Activated naive CD8-positive, alpha-beta T cell treated with anti-CD3 and anti-CD28 coated beads, Interleukin-2, amount 50 U/mL, for 24 hours (primary cell): ENCODE measurements at places on chromosomes 1 and 21.

DNA sequence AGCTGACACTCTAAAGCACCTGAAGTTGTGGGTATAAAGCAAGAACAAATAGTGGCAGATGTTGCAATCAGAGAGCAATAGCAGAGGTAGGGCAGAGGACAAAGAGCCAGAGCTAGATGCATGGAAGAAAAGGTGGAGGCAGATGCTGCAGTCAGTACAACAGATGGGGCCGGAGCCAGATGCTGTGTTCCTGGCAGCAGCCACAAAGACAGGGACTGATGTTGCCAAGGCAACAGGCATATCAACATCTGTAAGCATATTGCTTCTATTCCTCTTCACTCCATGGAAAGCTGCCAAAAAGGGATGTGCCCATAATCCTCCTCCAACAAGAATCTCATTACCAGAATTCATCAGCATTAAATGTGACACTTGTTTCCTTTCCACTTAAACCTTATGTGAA is 108.0 kb downstream of the TNNI3K start:
- DNase-seq: no peak

GRCh38 chr1:93502571-93502970 is 54.7 kb downstream of the FNBP1L start:
- DNase-seq: no peak

DNA sequence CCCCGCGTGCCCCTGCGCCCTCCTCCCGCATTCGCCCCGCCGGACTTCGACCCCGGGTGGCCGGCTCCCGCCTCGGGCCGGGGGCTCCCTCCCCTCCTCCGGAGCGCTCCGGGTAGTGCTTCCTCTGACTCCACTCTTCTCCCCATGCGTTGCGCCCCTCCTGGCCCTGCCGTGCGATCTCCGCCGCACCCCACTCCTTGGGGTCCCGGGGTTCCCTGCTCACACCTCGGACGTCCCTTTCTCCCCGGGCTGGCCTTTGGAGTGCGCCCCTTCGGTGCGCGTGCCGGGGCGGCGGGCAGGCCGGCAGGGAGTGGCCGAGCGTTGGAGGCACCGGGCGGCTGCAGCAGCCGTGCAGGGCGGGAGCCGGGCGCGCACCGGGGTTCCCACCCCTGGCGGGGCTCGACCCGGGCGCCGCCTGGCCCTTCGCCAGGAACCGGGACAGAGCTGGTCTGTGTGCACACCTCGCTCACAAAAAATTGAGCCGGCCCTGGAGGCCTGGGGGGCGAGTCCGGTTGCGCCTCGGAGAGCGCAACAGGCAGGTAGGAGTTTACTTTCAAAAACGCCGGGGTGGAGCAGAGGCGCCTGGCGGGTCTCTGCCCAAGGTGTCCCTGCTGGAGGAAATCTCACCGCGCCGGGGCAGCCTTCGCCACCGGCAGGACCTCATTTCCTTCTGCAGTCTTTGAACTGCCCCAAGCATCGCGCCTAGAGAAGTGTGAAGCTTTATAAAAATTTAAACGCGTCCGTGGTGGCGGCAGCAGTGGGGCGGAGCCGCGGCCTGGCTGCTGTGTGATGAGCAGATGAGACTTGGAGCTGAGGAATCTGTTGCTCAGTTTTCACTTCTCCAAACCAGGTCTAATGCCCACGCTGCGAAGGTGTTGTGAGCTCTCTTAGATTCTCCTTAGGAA is 650 bp downstream of the VANGL1 start:
- DNase-seq: peak; percentile 26

DNA sequence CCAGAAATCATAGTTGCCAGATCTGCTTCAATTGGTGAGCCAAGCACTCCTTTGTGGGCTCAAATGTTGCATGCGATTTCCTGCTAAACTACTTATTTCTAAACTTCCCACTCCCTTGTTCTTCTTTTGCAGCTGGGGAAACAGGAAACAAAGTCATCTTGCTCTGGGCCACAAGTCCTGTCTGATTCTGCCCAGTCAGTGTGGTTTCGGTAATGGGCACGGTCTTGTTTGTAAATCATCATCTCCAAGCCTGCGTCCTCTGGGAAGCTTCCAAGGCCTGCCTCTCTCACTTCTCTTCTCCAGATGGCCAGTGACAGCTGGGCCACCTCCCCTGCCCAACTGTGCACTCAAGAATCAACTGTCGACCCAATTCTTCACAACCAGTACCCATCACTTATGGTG is 4.4 kb downstream of the S100A8 start:
- DNase-seq: no peak

DNA sequence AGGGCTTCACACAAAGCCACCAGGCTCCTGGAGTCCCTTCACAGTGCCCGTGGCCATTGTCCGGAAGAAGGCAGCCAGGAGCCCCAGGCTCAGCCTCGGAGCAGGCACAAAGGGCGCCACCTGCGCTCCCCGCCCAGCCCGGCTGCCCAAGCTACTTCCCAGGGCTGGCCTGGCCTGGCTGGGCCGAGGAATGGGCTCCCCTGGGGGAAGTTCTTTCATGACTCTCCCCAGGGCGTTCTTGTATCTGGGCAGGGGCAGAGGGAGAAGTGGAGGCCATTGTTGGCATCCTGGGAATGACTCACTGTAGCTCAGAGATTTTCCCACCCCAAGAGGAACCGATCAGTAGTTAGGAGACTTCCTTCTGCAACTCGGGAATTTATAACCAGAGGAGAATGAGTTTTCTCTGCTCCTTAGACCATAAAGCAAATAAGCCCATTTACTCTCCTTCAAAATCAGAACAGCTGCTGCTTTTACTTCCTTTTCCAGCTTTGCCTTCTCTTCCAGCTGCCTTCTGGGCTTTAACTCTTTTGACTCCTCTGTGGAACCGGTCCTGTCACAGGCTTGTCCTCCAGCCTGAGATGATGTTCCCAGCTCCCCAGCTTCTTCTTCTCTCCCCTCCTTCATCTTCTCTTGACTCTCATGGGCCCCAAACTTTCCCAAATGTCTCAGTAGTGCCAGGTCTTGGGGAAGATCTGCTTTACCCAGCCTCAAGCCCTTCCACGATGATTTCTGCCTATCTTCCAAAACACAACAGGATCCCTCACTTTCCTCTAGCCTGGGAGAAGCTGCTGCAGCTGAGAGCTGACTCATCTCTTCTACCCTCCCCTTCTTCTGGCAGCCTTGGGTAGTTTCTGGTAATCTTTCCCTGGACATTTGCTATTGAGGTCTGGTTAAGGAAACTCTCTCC is 118.7 kb upstream of the CD34 start:
- DNase-seq: no peak

DNA sequence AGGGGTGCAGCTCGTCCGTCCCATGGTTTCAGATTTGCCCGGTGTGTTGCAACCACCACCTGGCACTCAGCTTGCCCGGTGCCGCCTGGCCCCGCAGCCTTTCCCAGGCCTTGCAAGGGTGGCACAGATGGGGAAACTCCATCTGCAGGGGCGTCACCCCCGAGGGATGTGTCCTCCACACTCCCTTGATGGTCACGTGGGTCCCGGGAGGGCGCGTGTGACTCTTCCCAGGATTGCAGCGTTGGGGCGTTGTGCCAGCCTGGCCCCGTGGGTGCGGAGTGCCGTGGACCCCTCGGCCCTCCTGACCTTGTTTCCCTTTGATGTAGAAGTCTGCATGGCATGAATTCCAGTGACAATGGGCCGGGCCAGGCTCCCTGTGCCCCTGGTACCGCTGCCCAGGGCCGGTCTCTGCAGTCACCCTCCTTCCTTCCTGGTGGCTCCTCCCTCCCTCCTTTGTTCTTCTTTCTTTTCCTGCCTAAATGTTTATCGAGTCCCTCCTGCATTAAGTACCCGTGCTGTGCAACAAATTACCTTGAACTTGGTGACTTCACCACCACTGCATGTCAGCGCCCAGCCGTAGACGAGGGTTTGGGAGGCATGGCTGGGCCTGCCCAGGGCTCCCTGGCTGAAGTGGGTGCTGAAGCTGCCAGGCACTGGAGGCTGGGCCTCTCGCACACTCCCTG is 22.9 kb downstream of the RRP1 start:
- DNase-seq: no peak
